ENCODE measurements at places on chromosomes 13 and 19. TPM values are rescaled to one million over a fixed set of nuclear protein-coding genes. Genes with fewer than 3 reads are reported as not detected.

GSX1 gene
- not detected for polyA plus RNA-seq

SLC46A3 gene
- polyA plus RNA-seq: 33.9 TPM

NKG7 gene
- 2.7 TPM for polyA plus RNA-seq

ZNF709 gene
- polyA plus RNA-seq: 4.0 TPM

All from CD4-positive, CD25-positive, alpha-beta regulatory T cell (primary cell).